ENCODE measurements at places on chromosomes 2 and 18.

DNA sequence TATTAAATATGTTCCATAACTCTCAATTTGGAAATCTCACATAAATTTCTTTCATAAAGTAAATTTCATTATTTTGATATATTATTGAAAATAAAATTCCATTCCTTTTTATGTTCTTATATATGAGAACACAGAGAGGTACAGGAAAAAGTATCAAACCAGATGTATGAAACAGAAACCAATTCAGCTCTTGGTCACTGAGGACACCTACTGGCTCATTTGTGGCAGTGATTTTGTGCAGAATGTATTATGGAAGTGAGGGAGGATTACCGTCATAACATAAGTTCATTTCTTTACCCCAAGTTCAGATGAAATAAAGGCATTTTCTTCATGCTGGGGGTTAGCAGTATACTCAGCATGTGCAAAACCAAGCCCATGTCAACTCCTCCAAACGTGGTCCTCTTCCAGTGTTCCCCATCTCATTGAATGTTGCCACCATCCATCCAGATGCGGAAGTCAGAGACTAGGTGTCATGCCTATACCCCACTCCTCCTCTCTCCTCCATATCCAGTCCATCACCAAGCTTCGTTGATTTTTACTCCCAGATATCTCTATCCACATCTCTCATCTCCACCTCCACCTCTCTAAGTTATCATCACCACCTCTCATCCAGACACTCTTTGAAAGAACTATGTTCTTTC is 41.7 kb upstream of the MALL start:
- no peak for DNase-seq

- no peak for DNase-seq
These were observed 162.4 kb downstream of the SCG2 start for GRCh38 chr2:223439786-223440185.

- DNase-seq: peak; percentile 64
These were observed 39.0 kb downstream of the COA5 start for GRCh38 chr2:98569197-98569793.

- no peak for DNase-seq
These were observed 82.1 kb downstream of the RNF144A start for GRCh38 chr2:6999211-6999877.

DNA sequence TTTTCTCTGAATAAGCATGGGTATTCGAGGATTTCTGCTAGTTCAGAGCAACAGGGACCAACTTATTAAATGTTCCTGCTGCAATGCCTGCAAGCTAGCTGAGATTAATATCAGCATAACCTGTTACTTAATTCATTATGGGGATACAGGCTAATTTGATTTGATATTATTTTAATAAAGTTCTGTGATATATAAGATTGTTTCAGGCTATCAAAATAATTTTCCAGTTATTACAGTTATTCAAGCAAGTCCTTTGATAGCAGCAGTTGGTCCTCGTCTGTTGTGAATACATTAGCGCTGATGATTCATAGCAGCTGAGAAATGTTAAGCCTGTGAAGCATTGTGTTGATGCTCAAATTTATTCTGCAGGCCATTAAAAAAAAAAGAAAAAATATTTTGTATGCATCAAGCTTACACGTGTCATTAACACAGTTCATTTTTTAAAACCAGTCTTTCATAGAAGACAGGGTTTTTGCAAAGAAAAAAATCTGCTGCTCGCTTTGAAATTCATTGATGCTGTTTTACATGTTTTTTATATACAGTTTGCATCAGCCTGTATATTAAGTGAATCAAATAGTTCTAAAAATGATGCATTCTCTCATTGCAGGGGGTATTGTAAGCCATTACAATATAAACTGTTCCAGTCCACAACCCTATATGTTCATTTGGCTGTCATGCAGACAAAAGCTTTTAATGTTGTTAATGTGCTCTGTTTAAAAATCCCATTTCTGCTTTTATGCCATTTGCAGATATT is 482.5 kb downstream of the BCL11A start:
- DNase-seq: no peak

- no peak for DNase-seq
These were observed at the start of gene DYNAP for GRCh38 chr18:54590945-54591344. TSS of gene DYNAP (plus strand) at chr18:54591245. CDS start at chr18:54591283, 38 bp downstream.

GRCh38 chr18:78127041-78127440 is 852.6 kb upstream of the SALL3 start:
- DNase-seq: no peak

DNA sequence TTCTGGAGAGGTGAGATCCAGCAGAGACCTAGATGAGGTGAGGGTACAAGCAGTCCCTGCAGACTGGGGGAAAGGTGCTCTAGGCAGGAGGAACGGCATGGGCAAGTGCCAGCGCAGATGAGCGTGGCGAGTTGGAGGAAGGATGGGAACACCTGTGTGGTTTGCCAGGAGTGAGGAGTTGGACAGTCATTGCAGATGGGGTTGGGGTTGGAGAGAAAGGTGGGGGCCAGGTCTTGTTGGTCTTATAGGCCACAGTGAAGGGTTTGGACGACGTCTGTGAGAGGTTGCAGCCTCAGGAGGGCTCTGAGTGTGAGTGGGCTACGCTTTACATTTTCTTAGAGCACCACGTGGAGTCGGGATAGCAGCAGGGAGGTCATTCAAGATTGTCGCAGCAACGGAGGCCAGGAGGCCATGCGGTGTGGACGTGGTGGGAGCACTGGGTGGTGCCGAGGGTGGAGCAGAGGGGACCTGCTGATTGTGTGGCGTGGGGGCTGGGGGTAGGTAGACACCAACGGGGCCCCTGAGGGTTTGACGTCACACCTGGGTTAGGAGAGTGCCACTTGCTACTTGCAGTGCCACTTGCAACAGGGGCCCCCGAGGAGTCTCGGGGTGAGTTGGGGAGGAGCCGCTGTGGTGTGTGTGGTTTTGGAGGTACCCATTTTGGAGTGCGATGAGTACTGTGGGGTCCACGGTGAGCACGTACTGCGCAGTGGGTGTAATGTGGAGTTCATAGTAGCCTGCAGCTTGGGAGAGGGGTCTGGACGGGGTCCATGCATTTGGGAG is 66.2 kb downstream of the LPIN1 start:
- DNase-seq: no peak

DNA sequence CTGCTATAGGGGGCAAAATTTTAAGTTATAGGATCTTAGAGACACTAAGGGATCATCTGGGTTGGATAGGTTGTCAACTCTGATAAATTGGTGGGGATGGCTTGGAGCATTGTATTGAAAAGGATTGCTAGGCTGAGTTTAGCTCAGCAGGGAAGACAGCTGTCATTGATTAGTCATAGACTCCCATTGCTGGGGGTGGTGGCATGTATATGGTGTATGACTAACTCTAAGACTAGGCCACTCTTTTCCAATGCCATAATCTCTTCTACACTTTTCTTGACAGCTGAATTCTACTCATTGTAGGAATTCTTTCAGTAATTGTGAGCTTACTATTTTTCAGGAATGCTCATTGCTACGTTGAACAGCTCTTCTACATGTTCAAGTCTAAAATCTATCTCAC is 81.3 kb upstream of the PELI1 start:
- no peak for DNase-seq

GRCh38 chr2:196331851-196332250 is 160.5 kb upstream of the STK17B start:
- no peak for DNase-seq

- no peak for DNase-seq
These were observed 247.8 kb upstream of the KLHL29 start for GRCh38 chr2:23137166-23137565.

DNA sequence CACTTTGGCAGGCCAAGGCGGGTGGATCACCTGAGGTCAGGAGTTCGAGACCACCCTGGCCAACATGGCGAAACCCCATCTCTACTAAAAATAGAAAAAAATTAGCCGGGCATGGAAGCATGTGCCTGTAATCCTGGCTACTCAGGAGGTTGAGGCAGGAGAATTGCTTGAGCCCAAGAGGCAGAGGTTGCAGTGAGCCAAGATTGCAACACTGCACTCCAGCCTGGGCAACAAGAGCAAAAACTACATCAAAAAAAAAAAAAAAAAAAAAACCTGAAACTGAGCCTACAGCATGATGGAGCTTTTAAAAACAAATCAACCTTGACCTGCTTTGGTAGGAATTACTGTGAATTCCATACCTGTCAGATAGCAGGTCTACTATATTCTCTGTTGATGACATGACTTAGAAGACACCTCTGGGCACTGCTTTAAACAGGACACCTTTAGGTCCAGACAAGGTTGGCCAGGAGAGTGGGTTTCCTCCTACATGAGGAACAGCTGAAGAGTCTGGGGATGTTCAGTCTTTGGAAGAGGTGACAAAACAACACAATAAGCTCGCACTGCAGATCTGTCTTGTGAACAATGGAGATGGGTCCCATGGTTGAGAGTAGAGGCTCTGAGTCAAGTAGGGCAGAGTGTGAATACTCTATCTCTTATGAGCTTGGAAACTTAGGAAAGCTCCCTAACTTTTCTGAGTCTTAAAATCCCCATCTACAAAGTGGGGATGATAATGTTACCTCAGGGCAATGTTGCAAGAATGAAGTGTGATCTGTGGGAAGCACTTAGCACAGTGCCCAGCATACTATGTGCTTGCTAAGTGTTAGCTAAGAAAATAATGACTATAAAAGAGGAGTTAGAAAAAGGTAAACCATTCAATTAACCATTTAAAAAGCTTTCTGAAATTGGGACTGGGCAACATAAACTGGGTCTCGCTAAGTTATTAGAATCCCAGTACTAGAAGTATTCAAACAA is 25.2 kb downstream of the TMEM163 start:
- DNase-seq: no peak

DNA sequence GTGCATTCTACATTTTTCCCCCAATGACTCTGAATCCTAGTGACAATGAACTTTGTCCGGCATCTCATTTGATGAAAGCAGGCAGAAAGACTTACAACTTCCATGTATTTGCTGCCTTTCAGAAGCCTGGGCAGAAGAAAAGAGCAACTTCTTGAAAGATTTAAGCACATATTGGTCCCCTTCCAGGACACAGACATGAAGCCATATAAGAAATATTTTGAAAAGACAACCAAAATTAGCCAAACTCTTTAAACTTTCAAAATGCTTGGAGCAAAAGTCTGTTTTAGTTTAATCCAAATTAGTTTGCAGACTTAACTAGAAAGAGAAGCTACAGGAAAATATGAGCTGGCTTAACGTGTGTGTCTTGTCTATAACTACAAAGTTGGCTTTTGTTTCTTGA is 492.5 kb downstream of the NR4A2 start:
- no peak for DNase-seq

- no peak for DNase-seq
These were observed 60.3 kb upstream of the SP3 start for GRCh38 chr2:174025271-174026121.

DNA sequence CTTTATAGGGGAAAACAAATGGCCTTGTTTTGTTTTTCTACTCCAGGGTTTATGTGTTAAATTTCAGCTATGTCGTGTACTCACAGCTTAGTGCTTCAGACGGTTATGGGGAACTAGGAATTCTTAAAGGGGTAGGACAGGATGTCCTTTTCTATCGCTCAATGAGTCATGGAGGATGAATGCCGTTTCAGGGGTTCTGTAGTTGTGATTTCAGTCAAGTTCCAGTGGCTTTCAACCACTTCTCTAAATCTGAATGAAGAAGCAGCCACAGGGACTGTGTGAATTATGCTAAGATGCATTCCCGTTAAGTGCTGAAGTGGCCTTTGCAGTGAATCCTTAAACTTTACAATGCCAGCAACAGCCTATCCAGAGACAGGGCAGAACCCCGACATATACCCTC is 1231.7 kb upstream of the ZEB2 start:
- no peak for DNase-seq

- no peak for DNase-seq
These were observed 317.4 kb downstream of the EN1 start for GRCh38 chr2:118529908-118530599.

DNA sequence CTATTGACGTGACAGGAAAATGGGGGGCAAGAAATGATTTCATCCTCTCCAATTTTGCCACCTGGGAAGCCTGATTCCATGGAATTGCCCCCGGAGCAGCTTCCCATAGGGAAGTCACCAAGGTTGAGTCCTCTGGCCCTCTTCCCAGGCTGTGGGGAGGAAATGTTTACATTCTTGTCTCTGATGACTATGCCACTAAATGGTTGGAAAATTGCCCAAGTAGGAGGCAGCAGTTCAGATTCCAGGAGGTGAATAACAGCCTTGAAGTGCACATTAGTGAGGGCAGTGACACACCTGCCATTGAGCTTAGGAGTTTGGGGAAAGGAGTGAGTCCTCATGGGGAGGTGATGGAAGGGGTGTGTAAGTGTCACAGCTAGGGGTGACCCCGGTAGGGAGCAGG is 449.2 kb upstream of the DCC start:
- no peak for DNase-seq

- DNase-seq: no peak
These were observed 262.8 kb downstream of the ZEB2 start for GRCh38 chr2:144256996-144257707.

- no peak for DNase-seq
These were observed 105.3 kb downstream of the COMMD1 start for GRCh38 chr2:62010632-62011256.

DNA sequence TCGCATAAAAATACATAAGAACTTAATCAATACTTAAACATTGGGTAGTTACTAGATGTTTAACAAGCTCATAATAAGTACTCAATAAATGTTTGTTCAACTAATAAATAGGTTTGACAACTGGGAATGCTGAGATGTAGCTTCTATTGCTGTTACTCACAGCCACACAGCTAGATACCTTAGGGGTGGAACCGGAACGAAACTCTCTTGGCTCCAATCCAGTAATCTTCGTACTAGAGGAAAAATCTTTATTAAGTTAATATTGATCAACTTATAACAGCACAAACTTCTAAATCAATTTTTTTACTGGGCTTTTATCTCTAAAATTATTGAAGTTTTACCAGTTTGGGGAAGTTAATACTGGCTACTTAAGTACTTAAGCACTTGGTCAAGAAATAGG is 247.8 kb downstream of the PAX3 start:
- no peak for DNase-seq

DNA sequence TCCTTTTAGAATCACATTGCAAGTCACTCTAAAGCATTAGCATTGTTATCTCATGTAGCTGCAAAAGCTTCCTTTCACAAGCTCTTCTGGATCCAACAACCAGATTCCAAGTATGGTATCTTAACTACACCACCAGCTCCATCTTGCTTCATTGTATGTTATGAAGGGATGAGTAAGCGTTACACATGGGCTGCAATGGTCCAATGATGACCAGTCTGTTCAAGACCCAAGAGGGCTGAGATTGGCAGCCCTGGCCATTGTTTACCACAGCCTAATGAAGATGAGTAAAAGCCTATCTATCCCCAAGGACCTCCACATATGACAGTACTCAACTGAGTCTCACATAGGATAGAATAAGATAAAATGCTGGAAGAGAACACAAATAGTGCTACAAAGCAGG is 6.3 kb downstream of the CFLAR start:
- no peak for DNase-seq

GRCh38 chr2:156455361-156455975 is 19.3 kb downstream of the GPD2 start:
- no peak for DNase-seq

DNA sequence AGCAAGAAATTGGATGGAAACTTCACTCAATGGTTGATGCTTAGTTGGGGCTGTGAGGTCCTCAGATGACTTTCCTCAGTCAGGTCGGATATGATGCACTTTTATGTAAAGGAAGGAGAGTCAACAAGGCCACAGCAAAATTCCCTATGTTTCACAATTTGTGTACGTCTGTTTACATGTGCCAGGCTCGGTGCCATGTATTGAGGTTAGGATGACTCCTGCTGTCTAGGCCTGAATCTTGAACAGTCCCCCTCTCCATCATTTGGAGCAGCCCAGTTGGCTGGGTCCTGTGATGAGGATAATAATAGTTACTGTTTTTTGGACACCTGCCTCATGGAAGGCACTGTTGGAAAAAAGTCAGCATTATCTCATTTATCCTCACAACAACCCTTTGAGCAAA is 43.1 kb downstream of the VSNL1 start:
- no peak for DNase-seq
